CD8-positive, alpha-beta memory T cell (primary cell): ENCODE measurements at places on chromosomes 7 and 10.

- DNase-seq = no peak
These were observed 82.8 kb upstream of the FGFR2 start for GRCh38 chr10:121680879-121681655.

- no peak for DNase-seq
These were observed 19.6 kb downstream of the GIMAP4 start for GRCh38 chr7:150586785-150587152.

DNA sequence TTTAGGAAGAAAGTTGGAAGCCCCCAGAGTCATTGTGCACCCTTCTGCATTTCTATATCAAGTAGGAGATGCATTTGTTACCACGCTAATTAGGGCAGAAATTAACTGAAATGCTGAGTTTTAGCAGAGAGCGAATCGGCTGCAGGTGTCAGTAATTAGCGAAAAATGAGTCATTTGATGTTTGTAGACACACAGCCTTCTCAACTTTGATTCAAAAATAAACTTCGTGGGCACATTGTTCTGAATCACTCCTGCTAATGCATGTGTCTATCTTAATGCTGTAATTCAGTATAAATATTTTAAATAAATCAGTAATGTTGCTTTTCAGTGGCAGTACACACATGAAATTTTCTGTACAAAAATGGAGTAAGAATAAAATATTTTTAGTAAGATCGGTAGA lies 109.5 kb upstream of the CARD11 start:
- no peak for DNase-seq

- DNase-seq = no peak
These were observed 350.6 kb downstream of the TFEC start for GRCh38 chr7:115679976-115680375.

DNA sequence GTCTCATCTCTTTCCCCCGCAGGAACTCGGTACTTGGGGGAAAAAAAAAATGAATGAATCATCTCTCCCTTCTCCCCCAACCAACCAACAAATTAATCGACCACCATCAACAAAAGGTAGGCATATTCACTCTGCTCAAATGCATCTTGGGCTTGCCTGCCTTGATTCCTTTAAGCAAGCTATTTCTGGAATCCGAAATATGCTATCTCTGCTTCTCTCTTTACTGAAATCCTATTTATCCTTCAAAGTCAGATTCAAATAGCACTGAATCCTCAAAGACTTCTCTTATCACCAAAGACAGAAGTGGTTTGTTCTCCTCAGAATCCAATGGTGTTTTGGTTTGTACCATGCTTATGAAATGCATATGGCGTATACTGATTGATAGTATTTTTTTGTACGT lies 49.6 kb upstream of the TPK1 start:
- no peak for DNase-seq

- no peak for DNase-seq
These were observed at the start of gene AMPH for GRCh38 chr7:38630720-38631673. Gene AMPH, minus strand, starts transcription at chr7:38631373. Its CDS starts 22 bp downstream, at chr7:38631351.
